Fibroblast of lung (primary cell): ENCODE measurements at places on chromosomes 3 and 15.

- no peak for DNase-seq
These were observed 88.8 kb downstream of the MEGF11 start for GRCh38 chr15:66164788-66165187.

DNA sequence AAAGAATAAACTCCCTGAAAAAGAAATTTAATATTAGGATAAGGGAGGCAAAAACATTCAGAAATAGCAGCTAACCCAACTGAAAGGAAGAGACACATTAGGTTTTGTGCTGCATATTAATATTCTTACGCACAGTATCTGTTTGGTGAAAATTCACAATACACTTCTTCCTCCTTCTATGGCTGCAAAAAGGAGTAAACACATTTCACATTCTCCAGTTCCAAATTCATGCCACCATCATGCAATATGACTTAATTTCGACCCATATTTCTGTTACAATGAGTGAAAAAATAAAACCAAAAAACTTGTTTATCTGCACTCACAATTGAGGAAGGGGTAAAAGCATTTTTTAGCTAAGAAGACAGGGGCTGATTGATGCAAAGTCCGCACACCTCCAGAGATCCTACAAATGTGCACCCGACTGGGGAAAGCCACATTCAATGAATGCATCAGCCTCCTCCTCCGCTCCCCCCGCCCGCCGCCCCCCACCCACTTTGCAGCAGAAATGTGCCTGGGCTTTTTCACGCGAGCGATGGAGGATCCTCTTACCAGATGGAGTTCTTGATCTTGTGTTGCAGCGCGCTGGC lies 1.0 kb downstream of the RFX7 start:
- peak; percentile 12 for DNase-seq

DNA sequence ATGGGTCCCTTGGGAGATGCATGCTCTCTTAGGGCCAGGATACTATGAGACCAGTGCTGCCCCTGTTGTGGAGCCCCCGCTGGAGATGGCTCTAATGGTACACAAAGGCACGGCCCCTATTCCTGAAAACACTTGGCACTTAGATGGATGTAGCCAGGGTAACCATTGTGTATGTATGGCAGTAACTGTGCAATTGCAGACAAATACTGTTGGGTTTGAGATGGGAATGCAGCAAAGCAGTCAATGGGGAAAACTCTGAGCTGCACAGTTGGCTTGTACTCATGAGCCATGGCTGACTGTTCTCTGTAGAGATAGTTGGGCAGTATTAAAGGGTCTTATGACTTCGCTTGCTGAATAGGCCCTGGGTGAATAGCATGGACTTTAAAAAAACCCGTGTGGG lies 67.9 kb upstream of the NPAP1 start:
- no peak for DNase-seq

GRCh38 chr15:69737916-69738315 lies 285.3 kb downstream of the RPLP1 start:
- no peak for DNase-seq

- DNase-seq: no peak
These were observed 44.8 kb upstream of the MAP3K13 start for GRCh38 chr3:185318141-185318540.
